Central memory CD8-positive, alpha-beta T cell (primary cell): ENCODE measurements at places on chromosomes 6 and 20.
A peak's percentile ranks its signal among the peaks of the same experiment; 100 is the strongest.

DNA sequence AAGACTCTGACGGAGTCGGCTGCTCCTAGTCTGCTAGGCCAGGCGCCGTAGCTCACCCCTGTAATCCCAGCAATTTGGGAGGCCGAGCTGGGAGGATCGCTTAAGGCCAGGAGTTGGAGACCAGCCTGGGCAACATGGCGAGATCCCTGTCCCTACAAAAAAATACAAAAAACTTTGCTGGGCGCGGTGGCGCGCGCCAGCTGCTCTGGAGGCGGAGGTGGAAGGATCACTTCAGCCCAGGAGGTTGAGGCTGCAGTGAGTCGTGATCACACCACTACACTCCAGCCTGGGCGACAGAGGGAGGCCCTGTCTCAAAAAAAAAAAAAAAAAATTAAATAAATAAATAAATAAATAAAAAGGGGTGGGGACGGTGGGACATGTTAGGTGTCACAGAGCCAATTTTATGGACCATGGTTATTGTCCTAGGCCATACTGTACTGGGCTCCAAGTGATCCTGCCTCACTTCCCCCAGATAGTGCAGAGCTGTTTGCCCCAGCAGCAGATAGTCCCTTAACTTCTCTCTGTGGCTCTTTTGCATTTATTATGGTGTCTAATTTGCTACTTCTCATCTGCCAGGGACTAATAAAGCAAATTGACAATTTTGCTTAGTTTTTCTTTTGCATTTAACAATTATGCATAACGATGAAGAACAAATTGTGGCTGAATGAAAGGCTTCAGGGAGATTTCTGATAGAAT, 5.2 kb downstream of the PI16 start:
- no peak for DNase-seq
- no peaks in the 10 kb centered on the region for H3K27me3 ChIP-seq
- H3K36me3 ChIP-seq = peaks cover 4% of the 10 kb centered on the region
- peaks cover 60% of the 10 kb centered on the region for H3K4me1 ChIP-seq
- H3K4me3 ChIP-seq = no peak overlapping the region
- no peak overlapping the region for H3K27ac ChIP-seq

DNA sequence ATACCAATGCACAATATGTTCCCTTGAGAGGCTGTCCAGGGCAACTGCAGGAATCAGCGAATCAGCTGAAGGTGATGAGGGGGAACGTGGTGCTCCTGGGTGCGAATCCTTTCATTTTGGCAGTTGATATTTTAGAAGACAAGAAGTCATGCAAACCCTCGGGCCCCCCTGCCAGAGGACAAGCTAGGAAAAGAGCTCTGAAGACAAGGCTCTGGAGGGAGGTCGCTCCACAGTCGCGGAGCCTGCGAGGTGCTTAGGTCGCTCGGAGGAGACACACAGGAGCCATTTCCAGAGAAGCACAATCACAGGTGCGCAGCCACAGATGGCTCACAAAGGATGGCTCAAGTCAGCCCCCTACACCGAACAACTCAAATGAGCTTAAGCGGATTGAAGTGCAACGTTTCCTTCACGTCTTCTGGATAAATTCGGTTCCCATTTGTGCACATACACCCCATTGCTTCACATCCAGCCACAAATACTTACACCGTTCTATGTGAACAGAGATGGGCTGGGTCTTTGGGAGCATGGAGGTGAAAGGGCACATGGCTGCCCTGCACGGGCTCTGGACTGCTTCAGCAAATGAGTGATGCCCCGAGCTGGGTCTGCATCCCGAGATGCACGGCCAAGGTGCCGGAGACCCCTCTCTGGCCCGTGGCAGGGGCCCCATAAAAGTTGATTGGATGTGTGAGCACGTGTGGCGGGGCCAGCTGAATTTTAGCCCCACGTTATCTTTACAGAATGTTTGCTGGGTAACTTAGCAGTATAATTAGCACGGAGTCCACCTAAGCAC, 286.3 kb downstream of the TAF4 start:
- H3K27ac ChIP-seq = no peak overlapping the region
- H3K4me3 ChIP-seq = no peak overlapping the region
- peaks cover 1% of the 10 kb centered on the region for H3K36me3 ChIP-seq
- peaks cover 27% of the 10 kb centered on the region for H3K27me3 ChIP-seq
- DNase-seq = no peak

GRCh38 chr6:128694303-128695009, 174.1 kb upstream of the PTPRK start:
- H3K36me3 ChIP-seq = no peaks in the 10 kb centered on the region
- DNase-seq = no peak
- H3K4me3 ChIP-seq = no peak overlapping the region
- no peaks in the 10 kb centered on the region for H3K4me1 ChIP-seq

DNA sequence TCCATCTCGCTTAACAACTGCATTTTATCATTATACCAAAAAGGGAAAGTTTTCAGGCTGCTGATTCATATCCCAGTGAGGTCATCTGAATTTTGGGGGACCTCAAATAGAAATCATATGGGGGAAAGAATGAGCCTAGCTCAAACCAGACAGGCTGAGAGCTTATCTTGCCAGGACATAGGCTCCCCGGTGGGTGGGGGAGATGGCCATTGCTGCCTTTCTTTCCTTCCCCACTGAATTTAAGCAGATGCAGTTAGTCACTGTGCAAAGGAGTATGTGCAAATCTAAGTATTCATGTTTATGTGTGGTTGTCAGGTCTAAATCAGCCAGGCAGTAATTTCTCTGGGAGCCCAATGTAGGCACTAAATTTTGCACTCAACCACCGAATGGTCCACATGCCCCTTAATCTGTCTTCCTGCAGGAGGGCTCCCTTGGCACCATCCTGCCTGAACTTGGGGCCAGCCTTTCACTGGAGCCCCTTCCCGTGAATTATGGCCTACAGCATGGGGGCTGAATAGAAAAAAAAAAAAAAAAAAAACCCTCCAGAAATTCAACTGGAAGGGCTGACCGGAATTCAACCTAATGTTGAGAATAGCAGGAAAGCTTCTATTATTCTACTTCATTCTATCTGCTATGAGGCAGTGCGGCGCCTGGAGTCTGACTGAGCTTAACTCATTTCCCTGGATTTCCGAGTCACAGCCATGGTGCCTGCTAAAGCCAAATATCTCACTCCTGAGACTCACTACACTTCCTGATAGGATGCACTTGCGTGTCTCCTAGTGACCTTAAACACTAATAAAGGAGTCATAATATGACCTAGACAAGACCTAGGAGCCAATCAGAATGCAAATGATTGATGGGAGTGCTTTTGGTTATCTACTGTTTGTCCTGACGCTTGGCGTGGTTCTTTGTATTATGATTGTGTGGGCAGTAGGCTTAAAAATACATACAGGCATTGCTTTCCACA, 161.5 kb upstream of the HEY2 start:
- H3K4me3 ChIP-seq = no peak overlapping the region
- H3K27ac ChIP-seq = no peak overlapping the region
- no peaks in the 10 kb centered on the region for H3K36me3 ChIP-seq
- no peak for DNase-seq
- H3K27me3 ChIP-seq = peaks cover 35% of the 10 kb centered on the region

DNA sequence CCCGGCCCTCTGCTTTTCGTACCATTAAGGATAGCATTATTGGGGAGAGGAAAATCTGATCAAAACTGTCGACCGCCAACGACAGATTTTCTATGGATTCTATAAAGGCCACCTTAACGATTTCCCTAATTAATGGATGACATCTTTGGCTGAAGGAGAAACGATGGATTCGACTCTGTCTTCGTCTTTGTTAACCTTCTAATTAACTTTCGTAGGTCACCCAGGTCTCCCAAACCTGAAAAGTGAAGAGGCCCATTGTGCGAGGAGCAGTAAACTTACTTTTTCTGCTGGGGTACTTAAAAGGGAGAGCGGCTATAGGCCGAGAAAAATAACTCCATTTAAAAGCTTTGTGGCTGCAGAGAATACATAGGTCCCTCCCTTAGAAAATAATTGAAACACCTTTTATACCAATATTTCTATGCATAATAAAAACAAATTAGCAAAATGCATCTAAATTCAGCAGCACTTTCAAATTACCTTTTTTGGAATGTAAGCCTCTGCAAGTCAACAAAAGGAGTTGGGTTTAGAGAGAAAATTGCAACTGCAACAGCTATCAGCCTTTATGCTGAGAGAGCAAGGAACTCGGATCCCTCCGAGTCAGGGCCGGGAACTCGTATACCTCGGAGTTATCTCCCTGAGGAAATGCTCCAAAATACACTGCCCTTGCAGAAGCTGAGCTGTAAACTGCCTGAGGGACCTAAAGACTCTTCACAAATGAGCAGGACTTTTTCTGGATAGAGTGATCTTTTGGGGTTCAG, 31.4 kb upstream of the NR2E1 start:
- no peak for DNase-seq
- H3K27me3 ChIP-seq = peaks cover 81% of the 10 kb centered on the region
- H3K27ac ChIP-seq = no peak overlapping the region
- H3K4me1 ChIP-seq = peaks cover 6% of the 10 kb centered on the region
- no peak overlapping the region for H3K4me3 ChIP-seq

DNA sequence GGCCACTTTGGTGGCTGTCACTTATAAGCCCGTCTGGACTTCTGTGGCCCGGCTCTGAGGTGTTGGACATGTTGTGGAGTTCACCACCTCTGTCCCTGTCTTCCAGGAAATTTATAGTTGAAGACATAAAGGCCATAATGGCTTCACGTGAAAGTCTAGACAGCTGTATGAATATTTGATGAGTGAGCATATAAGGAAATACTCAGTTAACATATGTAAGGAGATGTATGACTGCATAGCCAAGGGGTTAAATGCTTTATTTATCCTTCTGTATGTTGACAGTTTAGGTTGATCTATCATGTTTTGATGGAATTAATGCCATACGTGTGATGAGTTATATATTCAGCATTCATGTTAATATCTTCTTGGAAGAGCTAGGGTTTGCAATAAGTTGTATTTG, 16.1 kb downstream of the HIVEP1 start:
- H3K27ac ChIP-seq = no peak overlapping the region
- H3K27me3 ChIP-seq = no peaks in the 10 kb centered on the region
- peaks cover 42% of the 10 kb centered on the region for H3K4me1 ChIP-seq
- DNase-seq = no peak

DNA sequence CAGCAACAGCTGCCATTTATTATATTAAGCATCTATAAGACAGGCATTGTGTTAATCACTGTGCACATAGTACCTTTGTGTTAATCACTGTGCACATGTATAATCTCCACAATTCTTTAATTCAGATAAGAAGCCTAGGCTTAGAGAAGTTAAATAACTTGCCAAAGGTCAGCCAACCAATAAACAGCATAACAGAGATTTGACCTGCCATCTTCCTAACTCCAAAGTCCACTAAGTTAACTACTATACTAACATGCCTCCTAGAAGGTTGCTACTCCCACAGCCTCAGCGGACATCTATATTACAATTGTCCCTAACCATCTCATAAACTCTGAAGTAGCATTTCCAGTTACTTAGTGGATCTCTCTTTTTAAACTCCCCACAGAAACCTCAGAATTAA, 3.7 kb downstream of the BTBD9 start:
- H3K27ac ChIP-seq = peak overlapping the region; percentile 22
- H3K4me1 ChIP-seq = peaks cover 61% of the 10 kb centered on the region
- no peaks in the 10 kb centered on the region for H3K27me3 ChIP-seq
- H3K36me3 ChIP-seq = peaks cover 11% of the 10 kb centered on the region

GRCh38 chr20:29325304-29325640, 1932.2 kb upstream of the DEFB115 start:
- no peak overlapping the region for H3K27ac ChIP-seq
- H3K4me1 ChIP-seq = peaks cover 10% of the 10 kb centered on the region
- H3K27me3 ChIP-seq = peaks cover 12% of the 10 kb centered on the region
- DNase-seq = no peak
